Neural crest cell (in vitro differentiated cells): ENCODE measurements at places on chromosomes 2 and 18.

DNA sequence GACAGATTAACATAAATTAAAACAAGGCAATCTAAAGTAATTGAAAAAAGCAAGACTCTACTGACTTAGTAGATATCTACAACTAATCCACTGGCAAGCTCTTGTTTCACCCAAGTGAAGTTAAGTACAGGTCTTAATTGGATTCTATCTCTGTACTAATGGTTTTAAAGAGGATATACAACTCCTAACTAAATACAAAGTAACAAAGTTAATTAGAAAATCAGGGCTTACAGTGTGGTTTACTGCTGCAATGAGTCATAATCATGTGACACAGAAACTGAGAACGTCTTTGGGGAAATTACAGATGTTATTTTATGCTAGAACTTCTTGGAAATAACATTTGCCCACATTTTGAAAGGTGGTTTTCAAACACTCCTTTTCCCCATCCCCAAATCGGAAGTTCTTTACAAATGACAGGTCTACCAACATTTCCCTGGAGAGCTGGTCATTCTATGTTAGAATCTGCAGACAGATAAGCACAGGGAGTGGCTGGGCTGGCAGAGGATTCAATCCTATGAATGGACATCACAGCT, 245.3 kb downstream of the STK39 start:
- DNase-seq = no peak

DNA sequence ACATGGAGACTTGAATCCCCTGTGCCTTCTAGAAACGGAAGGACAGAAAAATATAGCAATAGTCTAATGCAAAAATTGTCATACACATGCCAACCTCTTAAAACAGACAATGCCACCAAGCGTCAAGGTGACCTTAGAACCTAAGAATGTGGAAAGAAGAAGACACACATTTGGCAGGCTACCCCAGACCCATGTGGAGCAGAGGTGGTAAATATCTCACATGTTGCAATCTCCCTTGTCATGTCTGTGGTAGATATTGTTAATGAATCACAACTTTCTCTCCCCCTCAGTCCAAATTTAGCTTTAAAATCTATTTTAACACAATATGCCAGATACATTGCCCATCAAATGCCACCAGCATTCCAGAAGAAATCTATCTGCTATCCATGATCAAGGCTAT, 137.4 kb downstream of the HNMT start:
- no peak for DNase-seq

- DNase-seq = no peak
These were observed 133.4 kb downstream of the AFF3 start for GRCh38 chr2:100008956-100009355.

DNA sequence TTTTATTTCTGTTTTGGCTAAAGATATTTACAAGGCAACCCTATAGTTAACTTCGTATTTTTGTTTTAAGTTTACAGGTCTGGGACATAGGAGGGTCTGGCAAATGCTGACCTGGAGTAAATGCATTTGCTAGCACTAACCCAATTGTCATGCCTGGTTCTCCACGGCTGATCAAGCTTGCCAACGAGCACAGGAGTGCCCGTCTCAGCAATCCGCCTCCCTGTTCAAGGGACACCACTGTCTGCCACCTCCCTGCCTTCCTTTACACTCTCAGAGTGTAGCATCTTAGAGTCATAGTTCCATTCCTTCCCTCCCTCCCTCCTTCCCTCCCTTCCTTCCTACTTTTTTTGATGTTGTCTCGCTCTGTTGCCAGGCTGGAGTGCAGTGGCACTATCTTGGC, 104.6 kb downstream of the PLEKHM3 start:
- no peak for DNase-seq

DNA sequence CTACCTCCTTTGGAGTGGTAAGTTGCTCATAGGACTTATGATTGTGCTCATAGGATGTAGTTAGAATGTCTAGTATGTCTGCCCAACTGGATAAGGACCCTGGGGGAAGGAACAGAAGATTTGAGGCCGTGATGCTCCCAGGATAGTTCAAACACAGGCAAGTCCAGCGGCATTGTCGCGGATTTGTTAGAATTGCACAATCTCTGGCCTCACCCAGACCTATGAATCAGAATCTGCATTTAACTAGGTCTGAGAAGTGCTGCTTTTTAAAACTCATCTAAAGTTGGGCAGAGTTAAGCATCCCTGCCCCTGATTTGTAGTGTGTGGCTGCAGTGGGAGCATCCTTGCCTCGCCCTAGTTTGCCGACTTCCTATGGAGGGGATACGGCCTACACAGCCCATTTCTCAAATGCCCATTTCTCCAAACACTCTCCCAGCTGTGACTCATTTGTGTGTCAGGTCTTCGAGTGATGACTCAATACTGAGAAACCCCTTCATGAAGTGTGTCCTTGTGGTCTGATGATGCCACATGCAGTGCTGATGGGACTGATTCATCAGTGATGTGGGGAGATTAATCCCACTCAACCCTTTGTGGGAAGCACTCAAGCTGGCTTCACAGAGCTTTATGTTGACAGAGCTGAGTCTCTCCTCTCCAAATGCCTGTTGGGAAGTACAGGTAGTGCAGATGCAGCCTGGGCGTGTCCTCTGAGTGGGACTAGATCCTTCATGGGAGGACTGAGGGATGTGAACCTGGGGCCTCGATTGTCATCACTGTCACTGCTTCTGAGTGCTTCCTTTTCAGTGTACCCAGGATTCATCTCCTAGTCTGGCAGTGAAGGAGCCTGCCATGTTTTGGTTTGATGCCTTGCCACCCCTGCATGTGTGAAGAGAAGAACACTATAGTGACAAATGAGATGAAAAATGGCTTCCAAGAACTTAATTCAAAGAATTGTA, 18.7 kb downstream of the SMIM21 start:
- DNase-seq = no peak

- DNase-seq = no peak
These were observed 15.0 kb downstream of the SNTG2 start for GRCh38 chr2:965640-966147.

GRCh38 chr2:177291701-177292100, 27.2 kb upstream of the NFE2L2 start:
- no peak for DNase-seq

- no peak for DNase-seq
These were observed 19.4 kb upstream of the ATP6V1B1 start for GRCh38 chr2:70916291-70916690.

GRCh38 chr2:218873359-218874194, 7.1 kb upstream of the WNT10A start:
- no peak for DNase-seq

- DNase-seq = no peak
These were observed 160.5 kb downstream of the AKAIN1 start for GRCh38 chr18:5036523-5036922.

- no peak for DNase-seq
These were observed 8.7 kb downstream of the TET3 start for GRCh38 chr2:73993376-73993775.

GRCh38 chr2:232396683-232397082, 10.0 kb upstream of the ALPG start:
- no peak for DNase-seq

DNA sequence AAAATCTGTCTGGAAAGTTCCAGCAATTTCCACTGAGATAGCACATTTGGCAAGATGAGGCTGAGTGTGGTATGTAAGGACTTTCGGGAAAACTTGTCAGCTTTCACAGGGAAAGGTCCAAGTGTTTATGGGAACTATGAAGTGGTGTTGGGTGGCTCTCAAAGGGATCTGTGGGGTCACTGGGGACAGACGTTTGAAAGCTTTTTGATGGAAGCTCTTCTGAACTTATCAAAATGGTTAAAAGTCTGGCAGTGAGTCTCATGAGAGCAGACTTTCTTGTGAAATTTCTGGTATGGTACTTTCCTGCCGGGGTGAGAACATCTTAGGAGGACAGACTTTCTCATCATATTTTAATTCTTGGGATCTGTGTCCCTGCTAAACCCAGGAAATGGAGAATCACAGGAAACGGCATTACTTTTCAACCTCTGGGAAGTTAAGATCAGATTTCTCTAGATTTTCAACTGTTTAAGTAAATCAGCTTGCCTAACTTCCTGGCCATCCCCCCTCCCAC, 546.3 kb upstream of the ZEB2 start:
- no peak for DNase-seq

- no peak for DNase-seq
These were observed 159.6 kb downstream of the LDLRAD4 start for GRCh38 chr18:13378150-13378549.

DNA sequence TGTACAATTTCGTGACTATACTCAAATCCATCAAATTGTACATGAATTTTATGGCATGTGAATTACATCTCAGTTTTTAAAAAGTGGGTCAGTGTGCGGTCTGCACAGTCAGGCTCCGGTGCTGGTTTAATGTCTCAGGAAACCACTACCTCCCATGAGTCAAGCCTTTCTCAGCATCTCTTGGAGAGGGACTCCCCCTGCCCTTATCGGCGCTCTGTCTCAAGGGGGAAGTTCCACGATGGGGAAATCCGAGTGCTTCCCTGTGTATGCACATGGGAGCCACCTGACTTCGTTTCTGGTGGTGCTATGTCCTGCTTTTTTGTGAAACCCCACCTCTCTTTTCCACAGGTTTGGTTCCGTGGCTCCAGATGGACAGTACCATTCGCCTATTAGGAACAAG, 72.5 kb downstream of the ACOXL start:
- no peak for DNase-seq

- DNase-seq = no peak
These were observed 66.2 kb upstream of the OTOS start for GRCh38 chr2:240206630-240207029.

GRCh38 chr2:22056621-22057132, 932.9 kb downstream of the TDRD15 start:
- DNase-seq = no peak
